ENCODE measurements at places on chromosomes 3 and 15.

DNA sequence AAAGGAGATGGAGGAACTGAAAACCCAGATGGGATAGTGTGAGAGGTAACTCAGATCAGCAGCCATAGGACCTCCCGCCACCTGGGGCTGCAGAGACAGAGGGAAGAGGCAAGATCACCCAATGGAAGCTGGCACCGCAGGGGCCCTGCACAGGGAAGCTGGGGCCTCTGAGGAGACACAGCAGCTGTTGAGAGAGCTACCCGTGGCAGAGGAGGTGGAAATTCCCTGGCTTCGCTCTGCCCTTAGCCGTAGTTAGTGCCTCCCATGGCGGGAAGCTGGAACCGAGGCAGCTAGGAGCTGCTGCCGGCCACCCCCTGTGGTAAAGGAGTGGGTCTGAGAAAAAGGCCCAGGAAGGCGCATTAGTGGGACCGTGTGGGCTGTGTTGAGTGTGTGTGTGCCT, 18.0 kb upstream of the PLXNA1 start:
- no peak for DNase-seq

- no peak for DNase-seq
These were observed 97.7 kb downstream of the PLCH1 start for GRCh38 chr3:155647206-155647605.

GRCh38 chr3:11467875-11468274, 175.8 kb downstream of the VGLL4 start:
- DNase-seq: no peak

DNA sequence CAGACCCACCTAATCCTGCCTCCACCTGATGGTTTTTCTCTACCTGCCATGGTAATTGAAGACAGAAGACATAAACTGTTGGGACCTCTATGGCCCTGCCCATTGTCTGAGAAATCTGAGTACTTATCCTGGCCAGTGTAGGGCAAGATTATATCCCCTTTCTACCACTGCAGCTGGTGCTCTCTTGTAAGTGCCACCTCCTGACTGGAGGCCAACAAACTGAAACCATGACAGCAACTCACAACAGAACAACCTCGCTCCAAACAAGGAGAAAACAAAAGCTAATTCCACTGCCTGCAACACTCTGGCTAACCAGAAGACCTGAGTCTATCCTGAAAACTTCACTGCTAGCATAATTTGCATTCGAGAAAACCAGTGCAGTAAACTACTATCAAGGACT, 82.9 kb downstream of the CLDN1 start:
- no peak for DNase-seq

- DNase-seq: no peak
These were observed 44.6 kb downstream of the ONECUT1 start for GRCh38 chr15:52745326-52746161.

DNA sequence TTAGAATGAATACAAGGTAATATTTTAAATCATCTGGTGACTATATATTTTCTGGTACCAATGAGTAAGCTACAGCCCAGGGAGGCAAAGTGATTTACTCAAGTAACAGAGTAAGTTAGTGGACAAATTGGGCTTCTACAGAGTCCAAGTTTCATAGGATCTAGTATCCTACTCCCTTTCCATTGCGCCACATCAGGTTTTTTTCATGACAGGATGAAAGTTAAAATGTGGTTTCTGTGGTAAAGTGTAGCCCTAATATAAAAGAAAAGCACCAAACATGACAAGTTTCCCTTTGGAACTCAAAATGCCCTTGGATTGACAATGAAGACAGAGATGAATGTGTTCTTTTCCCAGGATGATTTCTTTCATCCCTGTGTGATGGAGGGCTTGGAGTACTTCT, 350.8 kb upstream of the ZNF385D start:
- no peak for DNase-seq

DNA sequence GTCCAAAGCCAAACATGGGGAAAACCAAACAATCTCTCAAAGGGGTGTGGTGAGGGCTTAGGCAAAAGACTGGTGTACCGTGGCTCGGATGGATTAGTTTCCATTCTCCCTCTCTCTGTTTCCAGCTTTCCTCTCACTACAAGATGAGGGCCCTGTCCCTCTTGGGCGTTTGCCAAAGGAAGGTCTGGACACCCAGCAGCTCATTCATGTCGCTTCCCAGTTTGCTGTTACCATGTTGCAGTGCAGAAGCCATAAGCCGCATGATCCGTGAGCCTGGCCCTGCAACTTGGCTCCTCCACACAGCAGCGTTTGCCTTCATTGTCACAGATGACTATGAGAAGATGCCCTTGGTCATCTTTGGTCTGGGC, 92.2 kb downstream of the APBA2 start:
- DNase-seq: no peak
